Left renal pelvis (tissue), 4 donors: ENCODE measurements at places on chromosomes 6 and 20.

DNA sequence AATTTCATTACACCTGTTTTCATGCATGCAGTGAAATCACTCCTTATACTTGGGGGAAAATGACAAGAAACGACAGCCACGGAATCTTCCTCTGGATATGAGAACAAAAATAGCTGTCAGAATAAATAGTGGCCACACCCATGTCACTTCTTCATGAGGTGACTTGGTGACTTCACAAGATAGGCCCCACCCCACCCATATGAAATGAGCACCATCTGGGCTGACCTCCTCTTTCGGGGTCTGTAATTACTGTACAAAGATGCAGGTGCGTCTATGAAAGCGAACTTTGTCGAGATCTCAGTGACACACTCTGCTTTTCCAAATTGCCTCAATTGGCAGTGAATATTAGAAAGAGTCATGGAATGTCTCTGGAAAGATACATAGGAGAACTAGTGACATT, 184.2 kb upstream of the CCN2 start:
- DNase-seq: no peak

GRCh38 chr6:36698196-36698595, 570 bp downstream of the RAB44 start:
- no peak for DNase-seq

DNA sequence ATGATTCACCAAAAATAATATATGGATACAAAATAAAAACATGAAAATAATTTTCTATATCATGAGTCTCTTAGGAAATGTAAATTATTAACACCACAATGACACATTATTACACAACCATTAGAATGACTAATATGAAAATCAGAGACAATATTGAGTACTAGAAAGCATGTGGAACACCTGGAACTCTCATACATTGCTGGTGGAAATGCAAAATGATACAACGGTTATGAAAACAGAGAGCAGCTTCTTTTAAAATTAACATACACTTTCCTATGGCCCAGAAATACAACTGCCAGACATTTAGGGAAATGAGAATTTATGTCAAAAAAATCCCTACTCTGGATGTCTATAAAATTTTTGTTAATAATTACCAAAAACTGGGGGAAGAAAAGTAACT, 853.3 kb upstream of the MAN1A1 start:
- no peak for DNase-seq

DNA sequence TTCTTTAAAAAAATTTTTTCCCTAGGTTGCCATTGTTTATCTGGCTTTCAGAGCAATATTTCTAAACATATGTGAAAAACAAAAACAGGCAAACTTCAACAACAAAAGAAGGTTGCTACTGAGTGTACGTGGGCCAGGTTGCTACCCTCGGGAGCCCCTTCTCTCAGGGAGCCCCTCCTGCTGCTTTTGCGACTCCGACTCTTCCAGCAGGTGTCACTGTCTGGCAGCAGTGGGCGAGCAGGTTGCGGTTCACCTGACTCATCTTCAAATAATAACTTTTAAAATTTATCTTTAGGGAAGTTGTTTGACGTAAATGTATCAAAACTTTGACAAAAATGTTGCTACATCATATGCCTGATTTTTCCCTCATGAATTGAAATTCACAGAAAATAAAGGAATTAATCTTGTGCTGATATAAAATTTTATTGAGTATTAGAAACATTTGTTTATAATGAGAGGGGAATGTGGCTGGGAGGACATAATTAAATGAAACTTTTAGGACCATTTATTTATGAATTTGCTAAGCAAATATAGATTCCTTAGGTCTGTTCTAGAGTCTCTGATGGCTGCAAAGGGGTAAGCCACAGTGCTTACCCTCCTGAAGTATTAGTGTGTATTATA, 138.8 kb downstream of the HIVEP1 start:
- DNase-seq: no peak

- no peak for DNase-seq
Observed at GRCh38 chr6:85364344-85364743, 85.5 kb upstream of the NT5E start.

DNA sequence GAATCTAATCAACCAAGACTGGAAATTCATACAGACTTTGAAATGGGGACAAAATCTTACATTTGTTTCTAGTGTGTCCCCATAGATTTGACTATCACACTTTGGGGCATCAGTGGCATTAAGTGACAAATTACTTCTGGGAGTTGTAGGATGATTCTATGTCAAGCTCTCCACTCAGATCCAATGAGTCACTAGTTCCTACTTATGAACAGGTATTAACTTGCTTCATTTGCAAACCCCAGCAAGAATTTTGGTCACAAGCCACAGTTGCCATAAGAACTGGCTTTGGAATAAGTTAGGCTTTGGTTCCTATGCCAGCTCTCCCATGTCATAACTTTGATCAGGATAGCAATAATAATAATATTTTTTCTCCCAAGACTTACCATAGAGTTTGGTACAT, 77.6 kb upstream of the PTPRK start:
- DNase-seq: no peak
